ENCODE measurements at places on chromosomes 16 and 17.
A peak's percentile ranks its signal among the peaks of the same experiment; 100 is the strongest.

GRCh38 chr17:63786971-63787711 is 13.2 kb downstream of the DDX42 start:
- peak; percentile 65 for DNase-seq

DNA sequence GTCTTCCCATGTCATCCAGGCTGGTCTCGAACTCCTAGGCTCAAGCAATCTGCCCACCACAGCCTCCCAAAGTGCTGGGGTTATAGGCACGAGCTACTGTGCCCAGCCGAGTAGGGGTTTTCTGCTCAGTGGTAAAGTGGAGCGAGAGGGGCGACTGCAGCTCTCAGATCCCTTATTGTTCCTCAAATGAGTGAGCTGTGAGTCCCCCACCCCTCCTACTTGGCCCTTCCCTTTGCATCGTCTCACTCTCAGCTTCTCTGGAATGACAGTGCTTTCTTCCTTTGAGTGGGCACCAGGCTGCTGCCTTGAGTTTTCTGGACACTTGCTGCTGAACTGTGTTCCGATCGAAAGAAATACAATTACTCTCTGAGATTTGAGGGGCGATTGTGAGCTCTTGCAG is 63.5 kb downstream of the MSI2 start:
- no peak for DNase-seq

DNA sequence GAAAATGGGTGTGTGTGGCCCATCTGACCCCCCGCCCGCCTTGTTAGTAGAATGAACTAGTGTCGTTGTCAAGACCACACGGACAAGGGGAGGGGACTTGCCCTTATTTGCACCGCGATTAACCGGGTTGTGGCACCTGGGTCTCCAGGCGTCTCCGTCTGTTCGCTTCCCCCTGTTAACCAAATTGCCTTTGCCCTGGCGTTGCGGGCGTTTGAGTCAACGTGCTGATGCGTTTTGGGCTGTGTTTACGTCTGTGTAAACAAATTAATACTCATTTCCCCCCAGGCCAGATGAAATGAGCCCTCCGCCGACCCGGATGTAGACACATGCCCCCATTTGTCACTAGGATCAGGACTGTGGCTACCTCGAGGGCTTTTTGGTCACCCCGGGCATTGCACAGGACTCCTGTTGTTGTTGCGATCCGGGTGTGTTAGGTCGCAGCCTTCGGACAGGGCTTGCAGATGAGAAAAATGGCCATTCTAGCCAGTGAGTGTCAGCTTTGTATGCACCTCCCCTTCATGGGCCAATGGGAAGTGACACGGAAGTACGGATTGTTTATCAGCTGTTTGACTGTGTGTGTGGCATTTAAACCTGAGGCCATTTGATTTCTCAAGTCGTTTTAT is 906 bp downstream of the RBL2 start:
- peak; percentile 90 for DNase-seq

- peak; percentile 38 for DNase-seq
Measured at GRCh38 chr16:64615630-64616280, 506.1 kb downstream of the CDH11 start.

GRCh38 chr16:64654178-64654577 is 467.7 kb downstream of the CDH11 start:
- DNase-seq = peak; percentile 9
